ENCODE measurements at places on chromosomes 12 and 14.

DNA sequence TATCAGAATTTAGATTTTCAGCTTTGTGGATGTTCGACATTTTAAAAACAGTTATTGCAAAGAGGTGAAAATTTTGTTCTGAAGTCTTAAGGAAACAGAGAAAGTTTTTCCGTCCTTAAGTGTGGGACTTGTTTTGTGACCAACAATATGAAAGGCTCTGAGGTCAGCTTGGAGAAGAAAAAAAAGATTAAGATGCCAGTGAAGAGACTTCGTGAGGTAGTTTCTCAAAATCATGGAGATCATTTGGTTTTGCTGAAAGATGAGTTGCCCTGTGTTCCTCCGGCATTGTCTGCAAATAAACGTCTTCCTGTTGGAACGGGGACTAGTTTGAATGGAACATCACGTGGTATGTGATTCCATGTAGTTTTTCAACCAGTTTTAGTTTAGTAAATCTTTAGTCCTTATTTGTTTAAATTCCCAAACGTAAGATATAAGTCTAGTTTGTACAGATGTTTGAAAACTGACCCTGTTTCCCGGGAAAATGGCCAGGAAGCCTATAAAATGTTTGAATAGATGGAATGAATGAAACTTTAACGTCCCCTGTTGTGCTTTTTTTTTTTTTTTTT lies 682 bp downstream of the KIAA0586 start:
- DNase-seq: peak; percentile 58

DNA sequence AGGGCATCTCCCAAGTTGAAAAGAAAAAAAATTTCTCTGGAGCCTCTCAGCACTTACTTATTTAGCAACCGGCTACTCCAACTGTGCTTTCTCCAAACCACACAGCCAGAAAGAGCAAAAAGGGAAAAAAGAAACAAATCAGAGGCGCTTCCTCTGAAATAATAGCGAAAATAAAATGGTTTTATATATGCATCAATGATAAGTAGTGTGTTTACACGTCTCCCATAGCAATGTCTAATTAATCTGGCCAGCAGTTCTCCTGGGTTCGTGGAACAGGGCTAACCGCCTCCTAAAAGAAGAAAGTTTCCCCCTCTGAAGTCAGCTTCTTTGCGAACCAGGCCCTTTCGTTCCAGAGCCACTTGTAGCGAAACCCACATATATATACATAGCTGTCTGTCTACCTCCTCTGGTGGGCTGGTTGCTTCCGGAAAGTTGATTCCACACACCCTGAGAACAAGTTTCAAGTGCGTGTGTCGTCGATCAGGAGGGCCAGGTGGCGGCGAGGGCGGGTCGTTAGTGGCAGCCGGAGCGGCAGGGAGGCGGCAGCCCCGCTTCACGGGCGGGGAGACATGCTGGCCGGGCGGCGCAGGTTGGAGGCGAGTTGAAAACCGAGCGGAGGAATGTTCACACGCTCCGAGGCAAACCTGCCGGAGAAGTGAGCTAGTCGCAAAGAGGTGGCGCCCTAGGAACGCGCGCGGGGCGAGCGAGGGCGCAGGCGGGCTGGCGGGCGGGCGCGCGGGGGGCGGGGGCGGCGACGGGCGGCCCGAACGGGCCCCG lies 2.7 kb downstream of the PTHLH start:
- DNase-seq: peak; percentile 61

- no peak for DNase-seq
Observed at GRCh38 chr14:78904094-78904493, 733.9 kb downstream of the NRXN3 start.

DNA sequence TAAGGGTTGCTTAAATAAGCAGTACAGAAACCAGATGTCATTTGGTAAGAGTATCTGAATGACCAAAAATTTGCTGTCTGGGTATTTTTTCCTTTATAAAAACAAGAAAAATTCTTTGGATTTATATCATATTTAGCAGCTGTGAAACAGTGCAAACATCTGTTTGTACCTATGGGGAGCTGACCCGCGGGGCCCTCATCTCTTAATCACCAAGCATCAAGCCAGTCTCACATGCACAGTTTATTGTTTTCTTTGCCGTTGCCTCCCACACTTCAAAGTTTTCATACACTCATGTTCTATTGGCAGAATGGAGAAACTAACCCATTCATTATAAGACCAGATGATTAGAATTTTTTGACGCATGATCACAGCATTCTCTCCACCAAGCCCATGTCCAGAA lies 142.2 kb downstream of the BMP4 start:
- no peak for DNase-seq

DNA sequence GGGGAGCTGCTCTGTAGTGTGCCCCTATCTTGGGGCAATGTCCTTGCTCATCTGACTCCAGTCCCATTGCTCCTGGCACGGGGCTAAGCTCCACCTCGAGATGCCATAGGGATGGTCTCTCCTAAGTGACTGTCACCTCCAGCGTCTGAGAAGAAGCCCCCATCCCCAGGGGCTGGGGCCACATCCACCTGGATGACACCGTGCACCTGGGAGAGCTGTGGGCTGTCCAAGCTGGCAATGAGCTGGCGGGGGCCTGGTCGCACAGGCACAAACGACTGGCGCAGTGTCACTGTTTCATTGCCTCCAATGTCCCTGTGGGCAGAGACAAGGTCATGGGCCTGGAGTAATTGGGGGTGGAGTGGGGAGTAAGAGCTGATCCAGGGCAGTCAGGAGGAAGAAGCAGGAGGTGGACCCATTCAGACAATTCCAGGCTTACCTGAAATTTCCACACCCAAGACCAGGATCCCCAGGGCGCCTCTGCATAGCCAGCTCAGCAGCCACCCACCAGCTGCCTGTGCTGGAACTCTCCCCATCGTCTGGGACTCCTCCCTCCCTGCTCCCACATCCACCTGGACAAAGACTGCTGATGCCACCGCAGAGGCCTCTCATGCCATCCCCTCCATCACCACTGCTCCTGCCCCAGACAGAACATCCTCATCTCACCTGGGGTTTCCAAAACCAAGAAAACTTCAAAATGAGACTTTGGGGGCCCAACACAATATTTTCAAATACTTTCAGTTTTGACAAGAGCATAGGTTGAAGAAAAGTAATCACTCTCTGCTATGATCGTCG lies 7.0 kb upstream of the TINF2 start:
- no peak for DNase-seq

DNA sequence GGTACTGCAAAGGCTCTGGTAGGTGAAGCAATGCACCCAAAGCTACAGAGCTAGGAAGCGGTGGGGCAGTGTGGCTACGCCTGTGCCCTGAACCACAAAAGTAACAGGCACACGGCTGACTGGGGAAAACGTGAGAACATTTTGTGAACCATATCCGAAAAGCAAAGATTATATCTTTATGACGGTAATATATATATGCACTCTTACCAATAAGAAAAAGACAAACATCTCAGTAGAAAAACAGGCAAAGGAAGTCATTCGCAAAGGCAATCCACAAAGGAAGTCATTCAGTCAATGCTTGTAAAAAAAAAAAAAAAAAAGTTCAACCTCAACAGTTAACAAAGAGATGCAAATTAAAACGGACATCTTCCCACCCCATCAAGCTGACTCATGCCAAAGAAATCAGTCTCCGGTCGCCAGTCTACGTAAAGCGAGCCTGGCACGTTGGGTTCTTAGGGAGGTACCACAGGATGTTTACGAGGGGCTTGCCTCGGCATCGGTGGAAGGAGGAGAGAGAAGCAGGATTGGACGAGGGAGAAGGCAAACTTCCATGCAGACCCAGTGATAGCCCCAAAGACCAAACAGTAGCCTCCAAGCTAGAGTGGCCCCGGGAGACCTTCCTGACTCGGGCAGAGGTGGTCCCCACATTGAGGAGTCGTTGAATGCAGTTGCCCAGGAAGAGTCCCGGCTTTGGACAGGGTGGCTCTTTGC lies 39.4 kb upstream of the PPP2R5C start:
- peak; percentile 85 for DNase-seq

DNA sequence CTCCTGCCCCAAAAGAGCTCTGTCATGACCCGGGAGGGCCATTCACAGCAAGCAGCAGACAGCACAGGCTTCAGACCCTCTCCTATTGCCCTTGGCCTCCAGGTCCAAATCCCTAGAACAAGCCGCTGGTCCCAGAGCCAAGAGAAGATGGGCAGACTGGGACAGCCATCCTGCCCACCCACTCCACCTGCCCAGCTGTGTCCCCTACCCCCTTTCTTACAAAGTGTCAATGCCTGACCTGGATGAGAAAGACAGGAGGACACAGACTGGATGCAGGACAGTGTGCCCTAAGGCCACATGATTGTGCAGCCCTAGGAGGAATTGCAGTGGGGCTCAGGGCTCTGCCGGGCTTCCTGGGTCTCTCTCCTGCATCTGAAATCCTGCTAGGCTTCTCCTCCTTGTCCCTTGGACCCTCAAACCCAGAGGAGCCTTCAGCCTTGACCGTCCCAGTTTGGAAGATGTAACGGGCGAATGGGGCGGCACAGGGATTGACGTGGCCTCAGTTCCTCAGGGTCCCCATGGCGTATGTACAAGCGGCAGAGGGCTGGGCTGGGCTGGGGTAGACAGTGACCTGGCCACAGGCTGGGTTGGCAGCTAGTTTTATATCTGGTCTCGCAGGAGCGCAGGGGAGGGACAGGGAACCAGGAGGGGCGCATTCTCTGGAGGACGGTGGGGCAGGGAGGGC lies 27.1 kb upstream of the BCDIN3D start:
- DNase-seq: no peak

- DNase-seq: no peak
Observed at GRCh38 chr14:86858591-86858990, 1134.4 kb downstream of the GALC start.

DNA sequence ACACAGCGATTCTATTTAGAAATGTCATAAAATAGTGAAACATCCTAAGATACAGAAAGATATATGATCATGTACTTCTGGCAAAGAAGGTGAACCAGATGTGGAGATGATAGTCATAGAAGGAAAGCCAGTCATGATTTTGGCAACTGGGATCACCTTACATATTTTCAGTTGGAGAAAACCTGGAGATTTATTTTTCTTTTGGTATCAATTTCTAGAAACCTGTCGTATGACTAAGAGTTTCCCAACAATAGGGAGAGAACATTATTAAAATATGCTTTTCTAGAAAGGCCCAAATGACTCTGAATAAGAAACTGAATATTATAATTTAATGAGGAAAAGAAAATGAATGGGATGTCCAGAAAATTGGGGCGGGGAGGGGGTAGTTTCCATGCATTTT lies 396.4 kb downstream of the ZFP36L1 start:
- no peak for DNase-seq

- DNase-seq: peak; percentile 96
Observed at GRCh38 chr12:401235-402028, at the start of gene CCDC77. Gene CCDC77 (plus strand): TSS chr12:401644. CDS start chr12:409384, 7,740 bp downstream.

DNA sequence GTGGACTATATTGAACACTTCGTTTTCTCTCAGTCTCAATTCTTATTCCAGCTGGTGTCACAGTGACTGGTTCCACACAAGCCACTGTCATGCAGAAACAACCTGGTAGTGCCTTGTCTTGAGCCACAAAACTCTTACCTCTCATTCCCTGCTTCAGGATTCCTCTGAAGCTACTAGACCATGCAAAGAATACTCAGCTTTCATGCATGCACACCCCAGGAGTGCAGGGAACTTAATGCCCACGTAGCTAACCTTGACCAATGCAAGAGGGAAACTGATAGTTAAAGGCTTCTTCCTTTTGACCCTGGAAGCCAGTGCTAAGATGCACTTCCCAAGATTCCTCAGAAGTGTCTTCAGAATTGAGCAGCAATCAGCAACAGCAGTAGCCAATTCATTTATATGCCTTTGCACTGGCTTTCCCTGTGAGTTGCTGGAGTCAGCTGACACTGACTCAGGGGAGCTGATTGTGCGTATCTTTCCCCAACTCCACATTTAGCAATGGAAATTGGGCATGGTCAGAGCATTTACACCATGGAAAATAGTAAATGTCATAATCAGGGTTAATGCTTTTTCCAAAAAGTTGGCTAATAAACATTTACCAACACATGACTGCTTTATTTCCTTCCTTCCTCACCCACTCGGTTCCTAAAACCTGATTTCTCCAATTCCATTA lies 113.6 kb upstream of the SLC35F4 start:
- no peak for DNase-seq

DNA sequence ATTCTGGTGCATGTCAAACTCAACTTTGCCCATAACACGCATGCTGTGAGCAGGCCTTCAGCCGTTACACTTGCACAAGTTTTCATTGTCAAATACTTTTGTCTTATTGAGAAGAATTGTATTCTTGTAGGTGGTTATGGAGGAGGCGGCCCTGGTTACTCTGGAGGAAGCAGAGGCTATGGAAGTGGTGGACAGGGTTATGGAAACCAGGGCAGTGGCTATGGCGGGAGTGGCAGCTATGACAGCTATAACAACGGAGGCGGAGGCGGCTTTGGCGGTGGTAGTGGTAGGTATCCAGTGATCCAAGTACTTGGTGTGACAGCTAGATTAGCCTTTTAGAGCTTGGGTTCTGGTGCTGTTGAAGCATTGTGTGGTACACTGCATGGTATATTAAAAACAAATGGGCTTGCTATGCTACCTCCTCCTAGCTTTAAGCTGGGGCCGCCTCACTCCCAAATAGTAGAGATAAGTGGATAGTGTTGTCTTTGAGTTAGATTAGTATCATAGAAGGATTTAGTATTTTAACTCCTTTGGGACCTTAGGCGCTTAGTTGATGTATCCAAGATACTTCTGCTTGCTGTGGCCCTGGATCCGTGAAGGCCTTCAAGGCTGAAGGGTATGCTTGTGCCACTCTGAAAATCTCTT lies 2.5 kb downstream of the HNRNPA1 start:
- peak; percentile 48 for DNase-seq

- DNase-seq: no peak
Observed at GRCh38 chr12:7602277-7602676, 63.4 kb downstream of the APOBEC1 start.

- no peak for DNase-seq
Observed at GRCh38 chr14:83280719-83281118, 1747.1 kb upstream of the SEL1L start.

DNA sequence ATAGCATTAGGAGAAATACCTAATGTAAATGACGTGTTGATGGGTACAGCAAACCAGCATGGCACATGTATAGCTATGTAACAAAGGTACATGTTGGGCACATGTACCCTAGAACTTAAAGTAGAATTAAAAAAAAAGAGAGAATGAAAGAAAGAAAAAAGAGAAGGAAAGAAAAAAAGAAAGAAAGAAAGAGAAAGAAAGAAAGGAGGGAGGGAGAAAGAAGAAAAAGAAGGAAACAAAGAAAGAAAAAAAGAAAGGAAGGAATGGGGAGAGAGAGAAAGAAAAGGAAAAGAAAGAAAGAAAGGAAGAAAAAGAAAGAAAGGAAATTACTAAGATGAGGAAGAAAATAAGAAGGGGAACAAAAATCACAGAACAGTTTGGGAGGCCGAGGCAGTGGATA lies 925.5 kb downstream of the LRFN5 start:
- DNase-seq: no peak

All from activated CD4-positive, alpha-beta T cell treated with anti-CD3 and anti-CD28 coated beads, Interleukin-2, Interleukin-6, amounts not matched to agents 100 ng/mL and 50 ng/mL, durations not matched to agents 16 hours and 8 hours (primary cell).